ENCODE measurements at places on chromosomes 3 and 15. TPM values are rescaled to one million over a fixed set of nuclear protein-coding genes. Genes with fewer than 3 reads are reported as not detected.

DNA sequence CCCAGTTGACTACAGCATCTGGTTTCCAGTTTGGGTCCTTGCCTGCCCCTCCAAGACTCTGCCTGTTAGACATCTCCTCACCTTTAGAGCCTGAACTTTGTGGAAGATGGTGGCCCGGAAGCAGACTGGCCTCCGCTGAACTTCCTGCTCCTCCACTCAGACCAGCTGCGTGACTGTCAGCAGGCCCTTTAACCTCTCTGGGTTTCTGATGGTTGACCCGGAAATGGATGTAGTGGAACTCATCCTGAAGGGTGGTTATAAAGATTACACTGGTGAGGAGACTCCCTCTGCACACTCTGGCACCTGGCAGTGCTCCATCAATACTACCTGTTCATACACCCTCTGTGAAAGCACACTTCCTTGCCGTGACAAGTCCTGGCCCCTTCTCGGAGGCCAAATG lies 151.9 kb upstream of the TLE3 start:
- no peaks in the 10 kb centered on the region for H3K27me3 ChIP-seq
- no peak for DNase-seq
- H3K4me3 ChIP-seq: no peak overlapping the region
- H3K4me1 ChIP-seq: peaks cover 43% of the 10 kb centered on the region

Gene ZNF662
- 3.2 TPM for total RNA-seq

GRCh38 chr3:114375608-114376421 lies 82.0 kb downstream of the TIGIT start:
- H3K36me3 ChIP-seq: no peaks in the 10 kb centered on the region
- no peaks in the 10 kb centered on the region for H3K4me1 ChIP-seq
- H3K4me3 ChIP-seq: no peak overlapping the region
- H3K27me3 ChIP-seq: no peaks in the 10 kb centered on the region
- H3K27ac ChIP-seq: no peak overlapping the region

Gene MYH15
- total RNA-seq: 0.07 TPM

Gene ADAMTS17
- total RNA-seq: 1.5 TPM

DNA sequence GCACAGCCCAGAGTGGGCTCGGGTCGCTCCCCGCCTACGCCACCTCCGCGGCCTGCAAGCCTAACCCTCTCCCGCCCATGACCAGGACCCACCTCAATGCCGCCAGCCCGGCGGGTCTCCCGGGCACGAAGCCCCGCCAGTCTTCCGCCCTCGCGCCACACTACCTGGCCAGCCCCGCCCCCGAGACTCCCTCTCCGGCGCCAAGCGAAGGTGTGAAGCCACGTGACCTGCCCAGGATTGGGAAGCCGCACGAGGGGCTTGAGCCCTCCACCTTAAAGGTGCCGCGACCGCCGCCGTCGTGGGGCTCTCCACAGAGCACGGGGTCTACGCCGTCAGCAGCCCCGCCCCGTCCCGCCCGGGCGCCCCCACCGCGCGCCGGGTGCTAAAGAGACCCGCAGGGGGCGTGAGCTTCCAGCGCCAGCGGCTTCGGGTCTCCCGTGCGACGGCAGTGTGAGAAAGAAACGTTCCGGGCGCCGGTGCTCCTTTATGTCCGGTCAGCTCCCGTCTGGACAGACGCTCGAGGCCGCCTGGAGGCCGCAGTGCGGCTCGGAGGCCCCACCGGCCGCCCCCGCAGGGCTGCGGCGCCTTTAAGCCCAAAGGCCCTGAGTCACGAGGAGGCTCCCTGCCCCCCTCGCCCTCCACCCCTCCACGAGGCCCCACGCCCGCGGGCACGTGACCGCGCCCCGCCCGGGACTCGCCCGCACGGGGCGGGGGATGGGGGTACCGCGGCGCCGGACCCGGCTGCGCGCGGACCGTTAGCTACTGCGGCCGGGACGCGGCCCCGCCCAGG lies at the start of gene CPEB1:
CPEB1 (minus strand) TSS at position 319 of the 790 bp plus-strand sequence. CDS start 18,904 bp downstream, outside the sequence.
- peak within 1 kb of the TSS; percentile 46 for H3K4me3 ChIP-seq
- H3K4me1 ChIP-seq: peaks cover 4% of the 10 kb centered on the region
- peak; percentile 55 for DNase-seq
- no peak within 1 kb of the TSS for H3K27ac ChIP-seq
- no peaks in the 10 kb centered on the region for H3K36me3 ChIP-seq

Gene LYZL4
- not detected for total RNA-seq

DNA sequence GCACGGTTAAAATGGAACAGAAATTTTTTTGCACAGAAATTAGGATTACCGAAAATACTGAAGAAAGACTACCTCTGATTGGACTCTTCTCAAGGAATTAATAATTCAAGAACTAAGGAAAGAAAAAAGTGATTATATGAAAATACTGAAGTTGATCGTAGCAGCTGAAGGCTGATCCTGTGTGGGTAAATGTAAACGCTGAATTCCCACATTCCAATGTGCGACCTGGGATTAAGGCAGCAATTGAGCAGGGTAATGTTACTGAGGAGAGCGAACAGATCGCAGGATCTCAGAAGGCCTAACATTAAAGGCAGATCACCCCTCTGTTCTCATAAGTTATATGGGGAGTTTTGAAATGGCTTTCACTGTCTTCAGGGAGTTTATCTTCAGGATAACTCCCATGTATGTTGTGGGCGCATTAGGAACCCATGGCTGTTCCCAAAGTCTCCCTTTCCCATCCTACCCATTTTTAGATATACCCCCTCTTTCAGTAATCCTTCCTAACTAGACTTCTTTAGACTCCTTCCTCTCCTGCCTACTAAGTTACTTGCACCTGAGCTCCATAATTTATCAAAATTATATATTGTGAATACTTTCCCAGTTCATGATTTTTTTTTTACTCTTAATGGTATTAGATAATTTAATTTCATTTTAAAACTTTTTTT lies 1.0 kb upstream of the UBL7 start:
- no peak for DNase-seq
- no peaks in the 10 kb centered on the region for H3K27me3 ChIP-seq
- H3K4me1 ChIP-seq: peaks cover 48% of the 10 kb centered on the region
- H3K36me3 ChIP-seq: peaks cover 24% of the 10 kb centered on the region

DNA sequence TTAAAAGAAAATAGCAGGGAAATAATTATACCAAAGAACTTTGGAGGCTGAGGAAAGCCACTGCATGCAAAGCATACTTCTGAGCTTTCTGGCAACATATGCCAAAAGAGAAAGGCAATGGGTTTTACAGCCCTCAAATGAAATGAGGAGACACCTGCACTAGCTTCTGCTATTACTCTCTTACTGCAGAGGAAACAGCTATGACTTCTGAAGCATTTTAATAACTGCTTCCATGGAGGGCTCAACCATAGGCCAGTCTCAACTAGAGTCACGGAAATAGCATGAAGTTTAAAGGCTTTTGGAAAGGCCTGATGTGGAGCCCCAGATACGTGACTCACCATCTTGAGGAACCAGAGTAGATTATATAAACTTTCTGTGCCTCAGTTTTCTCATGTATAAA lies 114.8 kb downstream of the OXNAD1 start:
- peaks cover 84% of the 10 kb centered on the region for H3K36me3 ChIP-seq
- no peak overlapping the region for H3K4me3 ChIP-seq
- peak; percentile 33 for DNase-seq
- H3K4me1 ChIP-seq: peaks cover 93% of the 10 kb centered on the region
- peak overlapping the region; percentile 93 for H3K27ac ChIP-seq

Gene RTP1
- total RNA-seq: not detected

Gene CYP1A1
- total RNA-seq: 4.9 TPM

Gene CHST2
- 6.9 TPM for total RNA-seq

GRCh38 chr3:48877671-48878070 lies 21.0 kb downstream of the SLC25A20 start:
- no peaks in the 10 kb centered on the region for H3K4me1 ChIP-seq
- peaks cover 7% of the 10 kb centered on the region for H3K36me3 ChIP-seq
- H3K27me3 ChIP-seq: no peaks in the 10 kb centered on the region
- no peak overlapping the region for H3K27ac ChIP-seq
- H3K4me3 ChIP-seq: no peak overlapping the region
- DNase-seq: no peak

Measured in activated CD8-positive, alpha-beta T cell treated with anti-CD3 and anti-CD28 coated beads for 36 hours (primary cell).